ENCODE measurements at places on chromosomes 1 and 21.

- no peak for DNase-seq
These were observed 71.9 kb downstream of the ST3GAL3 start for GRCh38 chr1:43779266-43779665.

GRCh38 chr1:39500862-39501389 lies 9.5 kb downstream of the BMP8A start:
- no peak for DNase-seq

GRCh38 chr1:116726872-116727820 lies 27.1 kb upstream of the CD2 start:
- no peak for DNase-seq

GRCh38 chr1:151653397-151653796 lies 41.5 kb downstream of the SNX27 start:
- DNase-seq, result peak; percentile 4

DNA sequence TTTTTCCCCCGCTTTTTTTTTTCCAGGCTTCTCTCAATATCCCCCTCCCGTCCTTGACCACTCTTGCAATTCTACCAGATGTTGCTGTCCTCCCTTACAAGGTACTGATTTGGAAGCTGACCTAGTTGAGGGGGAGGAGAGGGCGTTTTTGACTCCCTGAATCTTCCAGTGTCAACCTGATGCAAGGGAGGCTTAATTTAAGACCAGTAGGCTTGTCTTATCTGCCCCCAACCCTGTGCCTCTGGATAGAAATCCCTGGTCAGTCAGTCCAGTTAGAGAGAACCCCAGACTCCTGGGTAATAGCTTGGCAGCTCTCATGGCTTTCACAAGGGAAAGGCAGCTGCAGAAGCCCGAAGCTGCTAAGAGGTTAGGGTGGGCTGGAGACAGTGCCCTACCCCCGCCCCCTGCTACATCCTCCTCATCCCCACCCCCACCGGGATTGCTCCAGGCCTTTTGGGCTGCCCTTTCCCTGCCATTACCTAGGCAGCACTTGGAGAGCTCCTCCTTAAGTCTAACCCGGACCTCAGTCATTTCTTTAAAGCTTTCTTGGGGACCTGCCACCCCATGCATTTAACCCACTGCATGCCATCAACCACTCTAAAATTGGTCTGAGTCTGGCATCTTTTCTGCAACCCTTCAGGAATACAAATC lies 3.6 kb downstream of the ACKR1 start:
- no peak for DNase-seq

DNA sequence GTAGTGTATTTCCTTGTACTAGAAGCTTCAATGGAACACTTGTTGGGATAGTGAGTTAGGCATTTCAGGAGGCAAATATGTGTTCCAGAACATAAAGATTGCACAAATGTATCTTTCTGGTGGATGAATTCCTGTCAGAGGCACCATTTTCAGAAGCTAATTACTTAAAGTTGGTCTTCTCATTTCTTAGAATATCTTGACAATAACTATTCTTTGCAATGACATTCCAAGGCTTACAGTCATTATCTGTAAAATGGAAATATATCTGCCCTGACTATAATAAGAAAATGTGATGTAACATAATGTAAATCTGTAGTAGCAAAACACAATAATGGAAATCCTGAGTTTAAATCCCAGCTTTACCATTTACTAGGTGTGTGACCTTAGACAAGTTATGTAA lies 2.7 kb downstream of the VCAM1 start:
- DNase-seq, result no peak

DNA sequence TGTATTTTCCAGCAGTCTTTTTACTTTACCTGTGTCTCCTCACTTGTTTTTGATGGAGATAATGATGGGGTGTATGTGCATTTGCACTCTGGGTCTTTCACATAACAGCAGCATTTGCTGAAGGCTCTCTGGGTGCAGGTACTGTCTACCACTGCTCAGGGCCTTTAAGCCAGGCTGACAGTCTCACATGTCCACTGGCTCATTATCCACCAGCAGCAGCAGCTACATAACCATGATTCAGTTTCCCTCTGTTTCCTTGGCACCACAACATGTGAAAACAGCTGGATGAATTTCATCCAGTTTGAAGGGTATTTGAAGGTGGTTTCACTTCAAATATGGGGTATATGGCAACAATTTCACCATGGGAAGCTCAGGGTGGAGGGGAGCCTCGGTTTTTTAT lies 41.2 kb upstream of the ROR1 start:
- peak; percentile 65 for DNase-seq

- DNase-seq, result peak; percentile 91
These were observed 18.0 kb upstream of the ID3 start for GRCh38 chr1:23577056-23578004.

DNA sequence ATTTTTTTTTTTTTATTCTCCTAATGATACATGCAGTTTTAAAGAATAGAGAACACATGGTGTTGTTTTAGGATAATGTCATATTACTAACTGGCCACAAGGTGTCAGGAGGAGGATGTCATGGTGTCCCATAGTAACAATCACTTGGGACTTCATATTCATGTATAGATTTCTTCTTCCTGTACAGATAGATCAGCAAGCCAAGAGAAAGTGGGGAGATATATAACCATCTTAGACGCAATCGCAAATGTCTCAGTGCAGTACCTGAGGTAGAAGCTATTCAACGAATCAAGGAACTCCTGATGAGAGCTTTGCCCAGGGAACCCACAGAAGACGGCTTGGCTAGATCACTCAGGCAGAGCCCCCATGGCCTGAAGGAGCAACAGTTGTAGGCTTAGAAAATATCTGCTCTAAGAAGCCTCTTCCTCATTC lies 12.3 kb downstream of the OR2T11 start:
- peak; percentile 25 for DNase-seq

DNA sequence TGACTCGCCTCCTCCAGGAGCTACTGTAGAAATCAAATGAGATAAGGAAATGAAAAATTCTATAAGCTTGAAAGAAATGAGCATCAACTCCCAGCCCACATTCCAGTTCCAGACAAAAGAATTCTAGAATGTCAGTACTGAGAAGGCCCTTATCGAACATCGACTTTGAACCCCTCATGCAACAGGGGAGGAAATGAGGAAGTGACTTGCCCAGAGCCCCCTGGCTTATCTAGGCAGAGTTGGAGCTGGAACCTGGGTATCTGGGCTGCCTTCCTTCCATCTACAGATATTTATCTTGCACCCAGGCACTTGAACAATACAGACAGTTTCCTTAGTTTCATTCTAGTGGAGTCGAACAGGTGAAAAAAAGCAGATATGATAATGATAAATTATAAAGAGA lies 22.3 kb downstream of the MECR start:
- DNase-seq, result no peak

DNA sequence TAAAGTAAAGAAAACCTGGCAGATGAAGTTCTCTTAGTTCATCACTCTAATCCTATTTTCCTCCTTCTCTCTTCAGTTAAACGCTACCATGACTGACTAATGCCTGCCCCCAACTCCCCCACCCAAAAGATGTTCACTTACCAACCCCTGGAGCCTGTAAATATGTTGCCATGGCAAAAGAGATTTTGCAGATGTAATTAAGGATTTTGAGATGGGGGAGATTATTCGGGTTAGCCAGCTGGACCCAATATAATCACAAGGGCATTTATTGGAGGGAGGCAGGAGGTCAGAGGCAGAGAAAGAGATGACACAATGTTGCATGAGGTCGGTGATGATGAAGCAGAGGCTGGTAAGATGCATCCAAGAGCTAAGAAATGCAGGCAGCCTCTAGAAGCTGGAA lies 69.3 kb upstream of the PPP2R5A start:
- DNase-seq, result no peak

All from M059J (cell line).